ENCODE measurements at places on chromosomes 4 and X.

- no peak for DNase-seq
Observed at GRCh38 chr4:26106776-26107175, 192.8 kb downstream of the SMIM20 start.

DNA sequence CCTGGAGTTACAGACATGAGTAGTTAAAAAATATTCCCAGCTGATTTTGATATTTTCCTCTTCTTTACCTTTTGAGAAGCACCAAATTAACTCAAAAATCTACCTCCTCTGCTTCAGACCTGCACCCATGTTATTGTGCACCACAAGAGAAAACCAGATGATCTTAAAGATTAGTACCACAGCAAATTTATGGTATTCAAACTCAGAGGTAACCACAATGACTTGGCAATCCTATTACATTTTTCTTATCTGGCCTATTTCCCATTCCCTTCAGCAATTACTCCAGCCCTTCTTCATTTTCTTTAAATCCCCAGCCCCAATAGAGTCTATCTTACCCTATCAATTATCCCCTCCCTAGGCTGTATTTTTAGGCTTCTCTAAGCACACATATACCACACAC, 535.1 kb downstream of the FAT4 start:
- no peak for DNase-seq

- no peak for DNase-seq
Observed at GRCh38 chr4:64617800-64618199, 208.6 kb upstream of the TECRL start.

- no peak for DNase-seq
Observed at GRCh38 chrX:98380106-98380505, 1496.4 kb downstream of the RPA4 start.
